Posterior vena cava (tissue), 2 donors: ENCODE measurements at places on chromosomes 5 and 9. TPM values are rescaled to one million over a fixed set of nuclear protein-coding genes. Genes with fewer than 3 reads are reported as not detected.

Gene ABLIM3
- total RNA-seq, result 45.4 TPM

Gene TAF11L9
- not detected for total RNA-seq

Gene AGGF1
- total RNA-seq, result 17.6 TPM

Gene EGFLAM
- total RNA-seq, result 10.2 TPM

Gene PCDHGB1
- 2.6 TPM for total RNA-seq
